Activated effector memory CD4-positive, alpha-beta T cell treated with Interleukin-2 at 50 U/mL for 16 hours (primary cell): ENCODE measurements at places on chromosomes 6 and 20.

DNA sequence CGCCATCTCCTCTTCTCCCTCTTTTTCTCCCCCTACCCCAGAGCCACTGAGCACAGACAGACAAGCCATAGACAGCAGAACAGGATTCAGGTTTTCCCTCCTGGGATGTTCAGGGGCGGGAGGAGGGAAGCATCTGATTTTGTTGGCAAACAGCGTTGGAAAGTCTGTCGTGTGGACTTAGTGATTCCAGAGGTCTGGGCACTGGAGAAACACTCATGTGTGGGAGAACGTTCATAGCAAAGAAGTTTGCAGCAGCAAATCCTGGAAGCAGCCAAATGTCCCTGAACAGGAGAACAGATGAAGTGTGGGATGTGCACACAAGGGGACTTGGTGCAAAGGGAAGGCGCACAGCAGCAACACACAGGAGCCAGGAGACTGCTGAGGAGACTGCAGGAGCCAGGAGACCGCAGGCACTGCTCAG is 264.1 kb upstream of the CDYL start:
- DNase-seq, result no peak

DNA sequence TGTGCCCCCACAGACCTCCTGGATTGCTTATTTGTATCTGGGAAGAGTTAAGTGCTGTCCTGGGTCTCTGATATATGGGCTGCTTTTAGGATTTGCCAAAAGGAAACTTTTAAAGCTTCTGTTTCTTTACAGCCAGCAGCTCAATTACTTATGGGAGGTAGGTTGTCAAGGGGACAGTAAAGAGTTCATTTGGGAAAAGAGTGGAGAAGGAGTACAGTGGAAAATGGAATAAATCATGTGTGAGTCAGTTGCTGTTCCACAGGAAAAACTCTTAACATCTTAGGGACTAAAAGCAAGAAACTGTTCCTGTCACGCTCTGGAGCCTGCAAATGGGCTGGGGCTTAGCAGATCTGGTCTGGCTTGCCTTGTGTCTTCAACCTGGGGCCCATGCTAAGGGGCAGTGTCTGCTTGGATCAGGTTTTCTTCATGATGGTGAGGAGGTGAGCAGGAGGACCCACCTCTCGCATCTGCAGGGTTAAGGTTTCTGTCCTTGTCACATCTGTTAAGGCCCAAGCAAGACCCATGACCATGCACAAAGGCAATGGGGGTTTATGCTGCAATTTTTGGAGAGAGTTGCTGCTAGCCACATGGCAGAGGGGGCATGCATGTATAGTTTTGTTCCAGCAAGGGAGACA is 8.7 kb upstream of the CST1 start:
- DNase-seq, result no peak

GRCh38 chr6:47111685-47112084 is 69.6 kb upstream of the ADGRF1 start:
- no peak for DNase-seq

- DNase-seq, result no peak
Observed at GRCh38 chr20:35837577-35838195, 65.9 kb downstream of the PHF20 start.
